Upper lobe of left lung (tissue), 6 donors: ENCODE measurements at places on chromosomes 4 and X. TPM values are rescaled to one million over a fixed set of nuclear protein-coding genes. Genes with fewer than 3 reads are reported as not detected.

PHEX gene
- total RNA-seq, result 2.1 TPM

ZNF518B gene
- total RNA-seq, result 22.6 TPM

SLC25A53 gene
- 6.3 TPM for total RNA-seq

GUCY1A1 gene
- 50.5 TPM for total RNA-seq

AKAP14 gene
- not detected for total RNA-seq

TMEM255A gene
- 3.3 TPM for total RNA-seq

USP17L24 gene
- not detected for total RNA-seq

BCAP31 gene
- total RNA-seq, result 223 TPM

AMBN gene
- not detected for total RNA-seq

TRIM75 gene
- total RNA-seq, result not detected

VGLL1 gene
- total RNA-seq, result 2.6 TPM

TMEM31 gene
- total RNA-seq, result not detected

AVPR2 gene
- not detected for total RNA-seq

ATP1B4 gene
- total RNA-seq, result not detected

FGG gene
- total RNA-seq, result 8.7 TPM

SNCA gene
- 15.0 TPM for total RNA-seq

HSFX2 gene
- total RNA-seq, result not detected

USP17L18 gene
- not detected for total RNA-seq

TRAM1L1 gene
- 0.33 TPM for total RNA-seq

TLR3 gene
- 19.9 TPM for total RNA-seq

CTAG1A gene
- not detected for total RNA-seq

SLC7A11 gene
- total RNA-seq, result 0.77 TPM

NAA11 gene
- total RNA-seq, result not detected

MAGEA1 gene
- total RNA-seq, result not detected
